ENCODE measurements at places on chromosomes 2 and 18.
A peak's percentile ranks its signal among the peaks of the same experiment; 100 is the strongest.

DNA sequence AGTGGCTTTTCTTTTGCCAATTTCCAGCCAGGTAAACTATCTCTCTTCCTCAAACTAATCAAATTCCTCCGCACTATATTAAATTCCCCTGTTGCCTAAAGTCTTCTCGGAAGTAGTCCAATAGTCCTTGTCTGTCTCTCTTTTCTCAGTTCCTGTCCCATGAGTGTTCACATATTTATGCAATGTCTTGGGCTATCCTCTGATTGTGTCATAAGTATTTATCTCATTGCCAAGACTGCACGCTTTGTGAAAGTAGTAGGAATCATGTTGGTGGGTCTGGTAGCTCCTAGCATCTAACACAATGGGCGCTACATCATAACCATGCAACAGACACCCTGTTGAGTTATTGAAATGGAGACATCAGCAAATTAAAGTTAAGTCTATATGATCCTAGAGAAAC is 59.9 kb upstream of the POU3F3 start:
- DNase-seq: peak; percentile 90

DNA sequence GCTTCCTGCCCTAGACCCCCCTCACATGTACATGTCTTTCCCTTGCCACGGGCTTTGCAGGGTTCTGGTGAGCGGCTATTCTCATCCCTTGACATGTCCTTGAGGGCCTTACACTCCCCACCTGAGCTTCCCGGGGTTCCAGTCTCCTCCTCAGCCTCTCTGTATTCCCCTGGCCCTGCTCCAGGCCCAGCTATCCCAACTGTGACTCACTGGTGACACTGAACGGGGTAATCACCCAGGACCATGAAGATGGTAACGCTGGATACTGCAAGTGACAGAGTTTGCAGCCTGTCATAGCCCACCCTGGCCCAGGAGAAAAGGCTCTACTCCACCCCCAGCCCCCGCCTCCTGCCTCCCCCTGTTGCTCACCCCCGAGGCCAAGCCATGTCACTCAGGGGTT is 27.3 kb downstream of the KIF3C start:
- DNase-seq: no peak

GRCh38 chr18:50616484-50617048 is 56.7 kb downstream of the MAPK4 start:
- no peak for DNase-seq

GRCh38 chr18:48565105-48565504 is 26.3 kb downstream of the CTIF start:
- DNase-seq: no peak

DNA sequence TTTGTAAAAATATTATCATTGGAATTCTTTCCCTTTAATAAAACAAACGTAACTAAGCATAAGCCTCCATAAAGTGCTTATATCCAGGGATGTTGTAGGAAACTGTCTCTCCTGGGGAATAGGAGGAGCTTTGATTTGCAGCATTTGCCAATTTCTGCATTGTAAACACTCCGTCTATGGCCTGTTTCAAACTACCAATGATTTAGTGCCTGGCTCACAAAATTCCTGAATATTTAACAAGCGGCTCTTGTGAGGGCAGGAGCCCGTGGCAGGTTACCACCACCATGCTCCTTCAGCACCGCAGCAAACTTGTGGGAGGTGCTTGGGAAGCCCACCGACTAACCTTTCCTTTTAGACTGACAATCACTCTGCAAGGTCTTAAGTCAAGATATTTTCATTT is 520.3 kb downstream of the SOX11 start:
- no peak for DNase-seq

- no peak for DNase-seq
Measured at GRCh38 chr2:231590614-231591013, 2.0 kb upstream of the TEX44 start.

DNA sequence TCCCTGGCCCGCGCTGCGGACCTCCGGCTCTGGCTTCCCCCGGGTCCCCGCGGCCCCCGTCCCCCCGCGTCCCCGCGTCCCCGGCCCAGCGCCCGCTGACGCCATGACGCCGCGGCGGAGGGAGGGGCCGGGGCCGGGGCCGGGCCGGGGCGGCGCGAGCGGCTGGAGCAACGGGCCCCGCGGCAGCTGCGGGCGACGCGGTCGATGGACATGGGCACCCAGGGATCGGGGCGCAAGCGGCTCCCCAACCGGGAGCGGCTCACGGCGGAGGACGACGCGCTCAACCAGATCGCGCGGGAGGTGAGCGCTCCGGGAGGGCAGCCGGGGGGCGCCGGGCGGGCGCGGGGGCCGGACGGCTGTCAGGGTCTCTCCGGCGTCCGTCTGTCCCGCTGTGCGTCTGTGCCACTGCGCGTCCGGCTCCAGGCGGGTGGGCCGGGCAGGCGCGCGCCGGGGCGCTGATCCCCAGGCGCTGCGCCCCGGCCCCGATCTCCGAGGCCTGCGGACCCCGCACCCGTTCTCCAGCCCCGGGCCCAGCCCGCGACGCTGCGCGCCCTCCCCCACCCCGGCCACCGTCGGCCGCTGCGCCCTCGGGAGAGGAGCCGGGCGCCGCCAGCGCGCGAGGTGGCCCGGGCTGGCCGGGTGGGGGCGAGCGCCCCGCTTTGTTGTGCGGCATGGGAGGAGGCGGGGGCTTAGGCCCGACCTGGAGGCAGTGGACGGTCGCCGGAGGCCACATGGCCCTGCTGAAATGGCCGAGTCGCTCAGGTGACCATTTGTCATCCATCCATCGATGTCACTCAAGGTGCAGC is at the start of gene LRRFIP1:
Gene LRRFIP1 (plus strand): TSS at position 147 of the 806 bp plus-strand sequence. CDS start 58 bp downstream, at position 205.
- no peak for DNase-seq

DNA sequence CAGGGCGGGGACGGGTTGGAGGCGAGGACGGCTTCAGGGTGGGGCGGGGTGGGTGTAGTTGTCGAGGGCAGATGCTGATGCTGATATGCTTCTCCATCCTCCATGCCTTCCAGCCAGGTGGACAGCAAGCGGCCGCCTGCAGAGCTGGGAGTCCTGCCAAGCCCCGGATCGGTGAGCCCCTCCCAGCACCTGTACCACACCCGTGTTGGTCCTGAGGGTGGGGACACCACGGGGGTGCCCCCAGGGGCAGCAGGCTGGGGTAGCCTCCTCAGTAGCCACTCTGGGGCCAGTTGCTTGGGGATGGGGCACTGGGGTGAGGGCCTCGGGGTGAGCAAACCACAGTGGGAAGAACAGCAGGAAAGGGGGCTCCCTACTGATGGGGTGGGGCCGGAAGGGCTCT is 2.6 kb downstream of the ANO7 start:
- DNase-seq: no peak

DNA sequence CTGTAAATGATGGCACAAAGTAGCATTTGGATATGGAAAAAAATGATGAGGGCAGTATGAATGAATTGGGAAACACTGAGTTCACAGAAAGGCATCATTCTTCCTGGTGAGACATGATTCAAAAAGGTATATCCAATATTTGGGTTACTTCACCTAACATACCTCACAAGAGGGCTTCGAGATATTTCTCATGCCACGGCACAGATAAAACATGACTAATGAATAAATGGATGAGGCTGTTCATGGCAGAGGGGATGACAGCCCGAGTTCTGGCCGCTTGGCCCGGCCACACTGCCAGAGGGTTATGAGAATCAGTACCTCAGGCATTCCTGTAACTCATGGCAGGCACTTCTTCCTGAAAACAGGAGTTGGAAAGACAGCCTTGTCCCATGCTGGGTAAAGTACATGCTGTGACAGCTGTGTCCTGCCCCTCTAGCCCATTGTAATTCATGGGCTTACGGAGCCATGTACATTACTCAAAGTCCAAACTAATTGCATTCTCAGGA is 116.0 kb upstream of the ACVR1C start:
- DNase-seq: no peak

- peak; percentile 11 for DNase-seq
Measured at GRCh38 chr2:45643095-45643494, 8.4 kb upstream of the PRKCE start.

GRCh38 chr2:176178757-176179295 is 9.6 kb upstream of the HOXD1 start:
- peak; percentile 71 for DNase-seq

DNA sequence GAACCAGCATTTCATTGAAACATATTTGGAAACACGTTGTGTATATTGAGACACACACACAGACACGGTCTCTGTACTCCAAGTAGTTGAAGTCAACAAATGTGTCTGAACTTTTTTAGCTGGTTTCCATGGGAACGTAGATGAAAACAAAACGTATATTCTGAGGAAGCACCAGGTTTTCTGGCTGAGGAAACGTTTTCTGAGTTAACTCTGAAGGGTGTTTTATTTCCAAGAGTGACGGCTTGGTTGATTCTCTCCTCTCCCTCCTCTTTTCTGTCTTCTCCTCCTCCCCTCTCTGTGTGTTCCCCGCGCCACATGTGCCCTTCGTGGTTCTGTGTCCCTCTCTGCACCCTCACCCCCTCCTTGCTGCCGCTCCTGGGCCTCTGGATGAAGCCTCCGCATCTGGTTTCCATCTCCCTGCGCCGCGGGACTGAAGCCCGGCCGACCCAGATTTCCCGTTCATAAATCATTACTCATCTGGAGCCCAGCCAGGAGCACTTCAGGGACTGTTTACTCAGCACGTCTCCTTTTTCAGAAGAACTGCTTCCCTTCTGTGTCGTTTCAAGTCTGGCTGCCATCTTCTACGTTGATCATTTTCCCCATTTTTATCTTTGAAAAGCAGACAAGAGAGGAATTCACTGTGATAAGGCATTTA is 122.7 kb downstream of the COL6A3 start:
- DNase-seq: peak; percentile 99

GRCh38 chr18:74256190-74256589 is 35.6 kb downstream of the CYB5A start:
- DNase-seq: no peak

GRCh38 chr18:69490813-69491212 is 90.1 kb downstream of the DOK6 start:
- DNase-seq: peak; percentile 86

- no peak for DNase-seq
Measured at GRCh38 chr18:66168685-66169235, 417.9 kb downstream of the CDH7 start.

- DNase-seq: no peak
Measured at GRCh38 chr2:161070693-161071479, 89.3 kb upstream of the TANK start.
